ENCODE measurements at places on chromosomes 5 and 9.

DNA sequence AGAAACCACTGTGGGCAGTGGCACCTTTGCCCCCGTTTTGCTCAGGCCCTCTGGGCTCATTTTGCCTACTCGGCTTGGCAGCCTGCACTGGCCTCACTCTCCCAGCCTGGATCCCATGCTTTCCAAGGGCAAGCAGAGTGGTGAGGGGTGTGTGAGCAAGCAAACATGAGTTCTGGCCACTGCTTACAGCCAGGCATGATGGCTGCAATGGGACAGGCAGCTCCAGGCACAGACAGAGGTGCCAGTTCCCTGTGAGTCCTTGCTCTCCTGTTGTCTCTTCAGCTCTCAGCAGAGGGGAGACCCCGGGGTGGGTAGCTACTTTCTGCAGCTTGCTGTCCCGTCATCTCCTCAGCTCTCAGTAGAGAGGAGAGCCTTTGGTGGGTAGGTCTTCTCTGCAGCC, 35.2 kb upstream of the TYRP1 start:
- DNase-seq: no peak

DNA sequence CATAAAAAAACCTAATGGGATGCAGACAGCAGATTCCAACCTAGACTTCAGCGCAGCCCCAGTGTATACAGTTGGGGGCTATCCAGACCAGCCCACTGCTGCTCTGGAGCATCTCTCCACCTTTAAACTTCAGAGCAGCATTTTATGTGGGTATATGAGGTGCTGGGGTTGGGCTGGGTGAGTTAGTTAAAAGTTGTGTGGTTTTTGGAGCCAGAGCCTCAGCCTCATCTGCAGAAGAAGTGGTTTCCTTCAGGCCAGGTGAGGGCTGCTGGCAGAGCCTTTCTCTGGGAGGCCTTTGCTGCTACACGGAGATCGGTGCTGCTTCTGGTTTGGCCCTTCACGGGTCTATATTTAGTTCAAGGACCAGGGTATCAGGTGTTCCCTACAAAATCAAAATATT, 228.3 kb downstream of the PDZD2 start:
- DNase-seq: no peak

GRCh38 chr9:132061526-132061925, 18.1 kb downstream of the MED27 start:
- no peak for DNase-seq

- DNase-seq: no peak
These were observed 903.8 kb downstream of the EFNA5 start for GRCh38 chr5:106766916-106767315.

DNA sequence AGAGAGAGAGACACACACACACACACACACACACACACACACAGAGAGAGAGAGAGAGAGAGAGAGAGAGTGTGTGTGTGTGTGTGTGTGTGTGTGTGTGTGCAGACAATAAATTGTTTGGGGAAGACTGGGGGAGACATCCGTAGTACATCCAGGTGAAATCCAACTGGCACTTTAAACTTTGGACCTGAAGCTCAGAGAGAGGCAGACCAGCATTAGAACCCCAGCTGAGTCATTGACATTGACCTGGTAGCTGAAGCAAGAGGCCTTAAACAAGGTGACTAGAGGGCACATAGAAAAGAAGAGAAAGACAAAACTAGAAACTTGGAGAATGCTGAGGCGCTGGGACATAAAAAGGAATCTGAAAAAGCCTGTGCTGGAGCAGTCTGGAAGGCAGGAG, 251.5 kb downstream of the CRB2 start:
- DNase-seq: no peak

- DNase-seq: no peak
These were observed 80.0 kb upstream of the PUM3 start for GRCh38 chr9:2923766-2924379.

- DNase-seq: no peak
These were observed 16.9 kb upstream of the LECT2 start for GRCh38 chr5:135971701-135972100.

DNA sequence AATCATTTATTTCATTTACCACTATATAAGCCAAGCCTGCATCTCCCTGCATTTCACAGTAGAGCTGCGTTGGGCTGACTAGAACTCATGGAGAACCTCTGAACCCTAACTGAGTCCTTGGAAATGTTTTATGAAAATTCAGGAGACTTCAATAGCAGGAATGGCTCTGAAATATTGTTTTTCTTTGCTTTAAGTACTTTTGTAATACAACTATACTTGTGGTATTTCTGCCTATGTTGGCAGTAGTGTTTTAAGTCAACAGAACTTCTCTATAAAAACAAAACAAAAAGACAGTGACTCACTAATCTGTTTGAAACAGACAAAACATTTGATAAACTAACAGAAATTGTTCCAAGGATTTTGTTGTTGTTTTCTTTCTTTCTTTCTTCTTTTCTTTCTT, 489.2 kb upstream of the MEF2C start:
- no peak for DNase-seq

GRCh38 chr5:104452550-104452949, 890.0 kb upstream of the NUDT12 start:
- DNase-seq: no peak

DNA sequence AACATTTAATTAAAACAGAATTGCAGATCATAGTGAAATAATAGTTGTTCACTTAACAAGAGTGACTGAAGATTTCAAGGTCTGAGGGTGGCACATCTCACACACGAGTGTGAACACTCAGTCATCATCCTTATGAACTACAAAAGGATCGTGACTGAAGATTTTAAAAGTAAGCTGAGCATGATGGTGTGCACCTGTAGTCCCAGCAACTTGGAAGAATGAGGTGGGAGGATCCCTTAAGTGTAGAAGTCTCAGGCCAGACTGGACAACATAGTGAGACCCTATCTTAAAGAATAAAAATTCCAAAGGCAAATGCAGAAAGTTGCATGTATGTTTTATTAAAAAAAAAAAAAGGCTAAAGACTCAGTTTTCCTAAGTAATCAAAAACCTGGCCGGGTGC, 22.4 kb upstream of the ATP6V1G1 start:
- DNase-seq: no peak
